Activated T-helper 1 cell treated with Interleukin-2 at 50 U/mL for 16 hours (primary cell): ENCODE measurements at places on chromosomes 5 and 9.

DNA sequence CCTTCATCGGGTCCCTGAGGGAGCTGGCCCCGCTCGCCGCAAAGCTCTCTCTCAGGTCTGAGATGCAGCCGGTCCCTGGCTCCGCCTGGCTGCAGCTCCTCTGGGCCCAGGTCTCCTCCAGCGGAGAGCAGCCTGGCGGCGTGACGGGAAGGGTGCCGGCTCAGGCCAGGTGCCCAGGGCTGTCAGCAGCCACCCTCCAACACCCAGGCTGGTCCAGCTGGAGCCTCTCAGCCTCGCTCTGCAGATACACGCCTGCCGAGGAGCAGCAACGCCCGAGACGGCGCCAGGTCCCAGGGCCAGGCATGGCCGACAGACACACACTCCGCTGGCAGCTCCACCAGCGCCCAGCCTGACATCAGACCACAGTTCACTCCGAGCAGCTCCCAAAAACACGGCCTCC is 25.6 kb downstream of the FAM163B start:
- DNase-seq, result no peak

DNA sequence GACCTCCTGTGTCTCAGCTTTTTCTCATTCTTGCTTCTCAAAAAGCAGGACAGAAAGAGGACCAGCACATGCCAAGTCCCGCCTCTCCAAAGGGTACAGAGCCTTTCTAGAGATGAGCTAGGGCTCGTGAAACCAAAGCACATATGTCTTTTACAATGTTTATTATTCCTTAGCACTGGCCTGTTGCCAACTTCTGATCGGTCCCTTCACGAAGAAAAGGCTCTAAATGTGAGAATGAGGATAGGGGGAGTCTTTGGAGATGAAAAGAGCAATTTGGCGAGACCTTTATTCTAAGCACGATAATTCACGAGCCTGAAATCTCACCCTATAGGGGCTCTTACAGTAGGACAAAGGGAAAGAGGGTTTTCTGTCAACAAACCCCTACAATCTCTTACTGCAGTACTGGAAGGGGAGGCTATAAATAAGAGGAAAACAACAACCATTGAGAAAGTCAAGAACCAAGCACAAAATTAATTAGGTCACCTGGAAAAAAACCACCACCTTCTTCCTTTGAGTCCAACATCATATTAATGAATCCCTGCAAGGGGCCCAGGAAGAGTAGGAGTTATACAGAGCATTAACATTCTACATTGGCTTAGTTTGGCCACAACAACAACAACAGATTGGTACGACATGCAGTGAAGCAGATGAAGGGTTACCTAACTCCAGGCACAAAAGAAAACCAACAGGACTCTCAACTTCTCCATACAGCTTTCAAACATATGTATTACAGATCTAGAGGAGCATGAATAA is 309.5 kb downstream of the PDE4D start:
- DNase-seq, result no peak

DNA sequence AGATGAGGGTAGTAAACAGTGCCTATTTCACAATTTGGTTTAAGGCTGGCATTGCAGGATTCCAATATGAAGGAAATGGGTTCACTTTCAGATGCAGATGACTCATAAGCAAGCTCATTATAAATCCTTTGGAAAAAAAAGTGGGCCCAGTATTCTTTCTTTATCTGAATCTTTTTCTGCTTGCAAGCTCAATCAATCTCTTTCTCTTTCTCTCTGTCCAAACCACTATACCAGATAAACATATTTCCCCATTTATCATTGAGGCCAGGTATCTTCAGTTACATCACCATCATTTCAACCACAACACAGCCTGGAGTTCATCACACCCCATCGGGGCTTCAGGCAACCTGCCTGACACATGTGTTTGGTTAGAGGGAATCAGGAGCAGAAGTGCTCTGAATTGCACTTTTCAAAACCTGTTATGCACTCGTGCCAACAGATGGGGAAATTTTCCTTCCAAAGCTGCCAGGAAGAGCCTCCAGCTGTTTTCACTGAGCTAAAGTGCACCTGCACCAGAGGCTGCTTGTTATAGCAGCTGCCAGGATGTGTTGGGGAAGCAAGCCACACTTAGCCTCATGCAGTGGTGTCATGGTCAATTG is 30.0 kb upstream of the MAMDC2 start:
- no peak for DNase-seq

GRCh38 chr5:139246394-139246793 is 47.1 kb upstream of the MATR3 start:
- DNase-seq, result no peak

DNA sequence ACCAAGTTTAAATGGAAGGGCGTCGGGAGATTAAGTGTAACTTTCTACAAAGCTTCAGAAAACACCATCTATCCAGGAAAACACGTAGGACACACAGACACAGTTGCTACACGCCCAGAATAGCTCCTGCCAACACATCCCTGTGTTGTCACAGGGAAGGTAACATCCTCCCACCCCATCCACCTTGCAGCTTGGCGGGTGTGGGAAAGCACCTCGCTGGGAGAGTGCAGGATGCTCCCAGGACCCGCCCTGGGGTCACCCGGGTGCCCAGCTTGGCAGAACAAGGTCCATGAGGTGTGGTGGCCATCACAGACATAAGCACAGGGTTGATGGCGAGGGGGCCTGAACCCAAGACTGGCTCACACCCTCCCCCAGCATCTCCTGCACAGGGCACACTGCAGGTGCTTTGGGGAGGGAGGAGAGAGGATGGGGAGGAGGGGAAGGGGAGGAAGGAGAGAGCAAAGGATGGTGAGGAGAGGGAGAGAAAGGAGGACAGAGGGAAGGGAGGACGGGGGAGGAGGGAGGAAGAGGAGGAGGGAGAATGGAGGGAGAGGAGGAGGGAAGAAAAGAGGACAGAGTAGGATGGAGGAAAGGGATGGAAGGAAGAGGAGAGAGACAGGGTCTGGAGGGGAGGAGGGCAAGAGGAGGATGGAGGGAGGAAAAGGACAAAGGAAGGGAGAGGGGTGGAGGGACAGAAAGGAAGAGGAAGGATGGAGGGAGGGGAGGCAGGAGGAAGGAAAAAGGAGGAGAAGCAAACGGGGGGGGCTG is 37.2 kb downstream of the GOLM1 start:
- DNase-seq, result no peak
